NCI-H1694 treated with DMSO at 0.1 percent for 48 hours (cell line): ENCODE measurements at places on chromosomes 2 and 18.

GRCh38 chr18:8561123-8561910 lies 47.9 kb upstream of the RAB12 start:
- no peak for DNase-seq

DNA sequence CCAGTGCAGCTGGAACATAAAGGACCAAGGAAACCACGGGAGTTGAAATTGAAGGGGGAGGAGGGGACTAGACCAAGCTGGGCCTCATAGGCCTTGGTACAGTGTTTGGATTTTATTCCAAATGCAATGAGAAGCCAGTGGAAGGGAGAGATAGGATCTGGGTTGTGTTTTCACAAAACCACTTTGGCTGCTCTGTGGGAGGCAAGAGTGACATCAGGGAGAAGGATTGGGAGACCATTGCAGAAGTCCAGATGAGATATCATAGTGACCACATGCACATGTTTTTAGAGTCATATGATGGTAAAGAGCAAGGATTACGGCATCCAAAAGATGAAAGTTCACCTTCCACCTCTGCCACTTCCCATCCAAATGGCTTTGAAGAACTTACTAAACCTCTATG lies 210.2 kb downstream of the PAX3 start:
- DNase-seq, result no peak

GRCh38 chr2:37782721-37783371 lies 111.4 kb upstream of the CDC42EP3 start:
- no peak for DNase-seq

- DNase-seq, result no peak
Observed at GRCh38 chr2:23426263-23426905, 41.4 kb downstream of the KLHL29 start.

DNA sequence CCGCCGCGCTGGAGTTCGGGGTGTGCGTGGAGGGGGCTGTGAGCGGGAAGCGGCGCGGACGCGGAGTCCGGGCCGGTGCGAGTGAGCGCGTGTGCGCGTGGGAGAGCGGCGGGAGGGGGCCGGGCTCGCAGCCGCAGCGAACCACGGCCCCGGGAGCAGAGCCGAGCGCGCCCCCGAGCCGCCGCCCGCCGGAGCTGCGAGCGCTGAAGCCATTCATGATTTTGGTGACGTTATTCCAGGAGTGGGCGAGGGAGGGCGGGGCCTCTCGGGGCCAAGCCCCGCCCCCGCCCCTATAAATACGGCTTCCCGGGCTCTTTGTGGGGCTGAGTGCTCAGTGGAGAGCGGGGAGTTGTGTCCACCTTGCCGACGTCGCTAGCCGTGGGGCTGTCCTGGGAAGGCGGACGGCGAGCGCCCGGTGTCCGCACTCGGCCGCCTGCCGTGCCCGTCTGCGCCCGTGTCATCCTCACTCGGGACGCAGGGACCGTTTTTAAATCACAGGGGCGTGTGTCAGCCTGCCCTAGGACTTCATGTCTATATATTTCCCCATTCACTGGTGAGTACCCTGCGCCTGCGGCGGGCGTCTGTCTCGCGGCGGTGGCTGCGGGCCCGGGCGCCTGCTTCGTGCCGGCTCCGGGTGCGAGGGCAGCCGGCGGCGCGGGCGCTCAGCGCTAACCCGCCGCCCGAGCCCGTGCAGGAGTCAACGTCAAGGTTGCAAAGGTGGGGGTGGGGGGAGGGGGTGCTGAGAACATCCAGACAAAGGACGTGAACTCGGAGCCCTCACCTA lies at the start of gene LBH:
TSS of gene LBH (plus strand) at position 323 of the 784 bp plus-strand sequence. CDS start at position 528, 205 bp downstream.
- DNase-seq, result peak; percentile 78

- no peak for DNase-seq
Observed at GRCh38 chr2:218721934-218722333, 11.3 kb downstream of the TTLL4 start.
